ENCODE measurements at places on chromosomes 2 and 18.

DNA sequence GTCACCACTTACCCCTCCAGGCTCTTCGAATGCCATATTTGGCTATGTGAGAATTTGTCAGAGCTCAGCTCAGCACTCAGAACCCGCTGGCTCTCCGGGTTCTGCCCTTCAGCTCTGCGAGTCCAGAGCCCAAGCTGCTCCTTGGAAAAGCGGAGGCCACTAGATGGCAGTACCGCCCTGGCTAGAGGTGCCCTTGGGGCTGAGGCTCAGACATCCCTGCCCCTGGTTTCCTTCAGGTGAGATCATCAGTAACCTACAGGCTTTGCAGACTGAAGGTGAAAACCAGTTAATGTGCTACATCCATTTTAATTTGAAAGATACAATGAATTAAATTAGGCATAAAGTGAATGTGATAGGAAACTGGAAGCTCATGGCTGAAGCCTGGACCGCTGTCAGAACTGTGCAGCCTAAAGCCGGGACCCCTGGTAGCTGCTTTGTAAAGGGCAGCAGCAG is 285.6 kb downstream of the AGAP1 start:
- peak; percentile 63 for DNase-seq

- DNase-seq: no peak
Measured at GRCh38 chr2:46326231-46326980, 29.2 kb downstream of the EPAS1 start.

GRCh38 chr2:208799397-208799796 is 392.8 kb downstream of the PTH2R start:
- no peak for DNase-seq

DNA sequence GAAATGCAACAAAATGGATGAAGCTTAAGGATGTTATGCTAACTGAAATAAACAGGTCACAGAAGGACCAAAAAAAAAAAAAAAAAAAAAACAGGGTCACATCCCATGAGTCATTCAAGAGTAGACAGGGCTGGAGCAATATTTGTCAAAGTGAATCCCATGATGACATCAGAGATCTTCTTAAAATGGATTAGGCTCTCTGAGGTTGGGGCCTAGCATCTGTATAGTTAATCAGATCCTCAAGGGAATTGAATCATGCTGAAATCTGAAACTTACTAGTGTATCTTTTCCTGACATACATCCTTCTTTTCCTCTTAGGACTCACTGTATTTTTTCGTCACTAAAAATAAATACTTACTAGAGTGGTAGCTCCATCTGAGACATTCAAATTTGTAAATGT is 380.6 kb upstream of the NXPH2 start:
- no peak for DNase-seq

DNA sequence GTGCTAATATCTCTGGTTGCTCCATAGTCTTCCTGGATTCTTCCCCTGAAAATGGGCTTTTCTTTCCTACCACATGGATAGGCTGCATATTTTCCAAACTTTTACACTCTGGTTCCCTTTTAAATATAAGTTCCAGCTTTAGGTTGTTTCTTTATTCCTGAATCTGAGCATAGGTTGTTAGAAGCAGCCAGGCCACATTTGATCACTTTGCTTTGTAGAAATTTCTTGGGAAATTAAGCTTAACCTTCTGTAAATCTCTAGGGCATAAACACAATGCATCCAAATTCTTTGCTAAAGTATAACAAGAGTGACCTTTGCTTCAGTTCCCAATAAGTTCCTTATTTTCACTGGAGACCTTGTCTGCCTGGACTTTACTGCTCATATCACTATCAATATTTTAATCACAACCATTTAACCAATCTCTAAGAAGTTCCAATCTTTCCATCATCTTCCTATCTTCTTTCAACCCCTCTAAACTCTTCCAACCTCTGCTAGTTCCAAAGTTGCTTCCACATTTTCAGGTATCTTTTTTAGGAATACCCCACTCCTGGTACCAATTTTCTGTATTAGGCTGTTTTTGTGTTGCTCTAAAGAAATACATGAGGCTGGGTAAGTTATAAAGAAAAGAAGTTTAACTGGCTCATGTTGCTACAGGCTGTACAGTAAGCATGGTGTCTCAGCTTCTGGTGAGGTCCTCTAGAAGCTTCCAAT is 389.6 kb upstream of the HS6ST1 start:
- DNase-seq: no peak

DNA sequence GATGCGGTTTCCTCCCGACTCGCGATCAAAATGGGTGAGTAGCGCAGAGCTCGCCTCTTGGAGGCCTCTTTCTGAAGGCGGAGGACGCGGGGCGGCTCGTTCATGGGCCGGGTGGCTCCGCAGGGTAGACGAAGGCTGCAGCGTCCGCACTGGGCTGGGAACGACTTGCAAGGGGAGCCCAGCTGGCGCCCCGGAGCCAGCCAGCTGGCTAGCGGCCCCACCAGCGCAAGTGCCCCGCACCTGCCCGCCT is 328 bp upstream of the PASK start:
- DNase-seq: no peak

- DNase-seq: no peak
Measured at GRCh38 chr18:36624451-36625167, 204.2 kb downstream of the TPGS2 start.

- no peak for DNase-seq
Measured at GRCh38 chr18:63017076-63017475, 301.7 kb downstream of the PHLPP1 start.

DNA sequence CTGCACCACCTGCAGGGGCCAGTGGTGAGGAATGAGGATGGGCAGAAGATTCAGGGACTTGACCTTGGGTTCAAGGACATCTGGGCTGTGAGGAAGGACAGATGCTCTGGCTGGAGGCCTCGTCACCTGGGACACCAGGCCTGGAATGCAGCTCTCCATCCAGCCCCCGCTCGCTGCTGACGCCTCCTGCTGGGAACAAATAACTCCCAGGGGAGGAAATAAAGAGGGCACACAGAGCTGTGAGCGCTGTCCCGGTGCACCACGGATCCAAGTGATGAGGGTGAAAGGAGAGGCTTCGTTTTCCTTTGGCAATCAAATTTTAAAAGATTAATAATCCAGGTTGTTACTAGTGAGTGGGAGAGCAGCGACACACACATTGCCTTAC is 368.0 kb upstream of the MYT1L start:
- DNase-seq: no peak

- DNase-seq: peak; percentile 37
Measured at GRCh38 chr2:21043744-21044532, at the start of gene APOB. Gene APOB, minus strand, starts transcription at chr2:21044073. Its CDS starts 128 bp downstream, at chr2:21043945.

- DNase-seq: no peak
Measured at GRCh38 chr2:105571445-105571987, 172.7 kb upstream of the FHL2 start.

- no peak for DNase-seq
Measured at GRCh38 chr18:74468547-74469061, 11.5 kb upstream of the DIPK1C start.

DNA sequence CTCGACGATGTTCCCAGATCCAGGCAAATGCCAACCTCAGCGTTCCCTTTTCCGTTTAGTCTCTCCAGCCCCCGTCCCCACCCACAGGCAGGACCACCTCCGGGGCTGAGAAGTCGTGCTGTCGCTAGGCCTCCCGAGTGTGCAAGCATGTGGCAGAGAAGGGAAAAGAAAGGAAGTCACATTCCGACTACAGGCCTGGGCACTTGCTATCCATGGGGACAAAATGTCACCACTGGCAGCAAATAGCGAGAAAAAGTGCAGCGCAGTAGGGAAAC is 420 bp downstream of the PIGN start:
- DNase-seq: no peak

DNA sequence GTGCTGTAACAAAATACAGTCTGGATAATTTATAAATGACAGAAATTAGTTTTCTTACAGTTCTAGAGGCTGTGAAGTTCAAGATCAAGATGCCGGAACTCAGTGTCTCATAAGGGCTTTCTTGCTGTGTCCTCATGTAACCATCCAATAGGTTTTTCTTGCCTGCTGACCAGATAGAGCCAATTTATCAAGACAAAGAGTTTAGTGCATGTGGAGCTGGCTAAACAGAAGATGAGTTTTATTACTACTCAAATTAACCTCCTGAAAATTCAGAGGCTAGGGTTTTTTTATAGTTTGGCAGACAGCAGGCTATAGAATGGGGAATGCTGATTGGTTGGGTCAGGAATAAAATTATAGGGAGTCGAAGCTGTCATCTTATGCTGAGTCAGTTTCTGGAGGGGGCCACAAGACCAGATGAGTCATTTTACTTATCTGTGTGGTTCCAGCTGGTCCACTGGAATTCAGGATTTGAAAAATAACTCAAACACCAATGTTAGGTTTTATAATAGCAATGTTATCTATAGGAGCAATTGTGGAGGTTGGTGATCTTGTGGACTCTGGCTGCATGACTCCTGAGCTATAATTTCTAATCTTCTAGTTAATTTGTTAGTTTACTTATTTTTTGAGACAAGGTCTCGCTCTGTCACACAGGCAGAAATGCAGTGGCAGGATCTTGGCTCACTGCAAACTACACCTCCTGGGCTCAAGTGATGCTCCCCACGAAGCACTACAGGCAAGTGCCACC is 3.2 kb upstream of the PDK1 start:
- DNase-seq: no peak

- DNase-seq: no peak
Measured at GRCh38 chr2:207135340-207135739, 30.4 kb downstream of the KLF7 start.

GRCh38 chr18:45121146-45121545 is 440.5 kb downstream of the SETBP1 start:
- no peak for DNase-seq

DNA sequence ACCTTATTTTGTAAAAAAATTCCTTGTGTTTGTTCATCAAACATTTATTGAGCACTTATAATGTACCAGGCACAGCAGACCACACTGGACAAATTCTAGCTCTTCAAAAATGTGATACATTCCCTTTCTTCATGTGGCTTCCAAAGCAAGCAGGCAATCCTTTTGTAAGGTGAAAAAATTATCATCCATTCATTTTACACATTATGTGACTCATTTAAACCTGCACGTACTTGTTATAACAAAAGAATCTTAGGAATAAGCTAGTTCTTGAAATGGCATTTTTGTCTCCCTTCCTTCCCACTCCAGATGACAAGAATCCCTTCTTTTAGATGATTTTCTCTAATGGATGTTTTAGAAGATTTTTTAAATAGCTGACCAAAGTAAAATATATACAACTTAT is 104.6 kb downstream of the KLF7 start:
- no peak for DNase-seq

DNA sequence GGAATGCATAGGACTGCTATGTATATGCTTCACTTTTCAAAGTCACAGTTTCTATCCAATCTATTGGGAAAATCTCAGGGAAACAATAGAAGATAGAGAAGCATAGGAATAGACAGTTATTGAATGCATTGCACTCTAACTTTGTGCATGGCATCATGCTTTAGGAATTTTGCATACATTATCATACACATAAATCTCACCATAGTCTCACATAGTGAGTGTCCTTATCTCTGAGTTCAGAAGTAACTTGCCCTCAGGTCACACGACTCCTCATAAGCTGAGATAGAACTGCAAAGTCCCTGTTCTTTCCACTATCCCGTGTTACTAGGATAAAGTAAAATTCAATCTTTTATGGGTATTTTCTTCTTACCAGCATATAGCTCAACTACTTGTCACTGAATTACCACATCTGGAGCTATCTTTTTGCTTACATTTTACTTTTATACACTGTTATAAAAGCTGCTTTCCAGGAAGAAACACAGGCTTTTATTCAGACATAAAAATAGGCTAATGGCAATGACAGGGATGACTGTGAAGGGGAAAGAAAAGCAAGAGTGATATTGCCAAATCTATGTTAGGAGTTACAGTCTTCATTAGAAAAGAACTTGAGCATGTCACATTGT is 666.9 kb downstream of the XIRP2 start:
- DNase-seq: no peak

- no peak for DNase-seq
Measured at GRCh38 chr2:133326652-133327397, 241.4 kb downstream of the NCKAP5 start.

DNA sequence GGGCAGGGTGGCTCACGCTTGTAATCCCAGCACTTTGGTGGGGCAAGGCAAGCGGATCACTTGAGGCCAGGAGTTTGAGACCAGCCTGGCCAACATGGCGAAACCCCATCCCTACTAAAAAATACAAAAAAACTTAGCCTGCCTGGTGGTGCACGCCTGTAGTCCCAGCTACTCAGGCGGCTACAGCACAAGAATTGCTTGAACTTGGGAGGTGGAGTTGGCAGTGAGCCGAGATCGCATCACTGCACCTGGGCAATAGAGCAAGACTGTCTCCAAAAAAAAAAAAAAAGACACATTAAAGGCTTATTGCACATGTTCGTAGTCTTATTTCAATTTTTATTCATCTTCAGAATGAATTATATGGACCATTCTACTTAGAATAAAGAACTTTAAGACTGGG is 110.2 kb downstream of the BMPR2 start:
- no peak for DNase-seq

GRCh38 chr2:211944572-211944971 is 594.0 kb downstream of the ERBB4 start:
- DNase-seq: no peak

DNA sequence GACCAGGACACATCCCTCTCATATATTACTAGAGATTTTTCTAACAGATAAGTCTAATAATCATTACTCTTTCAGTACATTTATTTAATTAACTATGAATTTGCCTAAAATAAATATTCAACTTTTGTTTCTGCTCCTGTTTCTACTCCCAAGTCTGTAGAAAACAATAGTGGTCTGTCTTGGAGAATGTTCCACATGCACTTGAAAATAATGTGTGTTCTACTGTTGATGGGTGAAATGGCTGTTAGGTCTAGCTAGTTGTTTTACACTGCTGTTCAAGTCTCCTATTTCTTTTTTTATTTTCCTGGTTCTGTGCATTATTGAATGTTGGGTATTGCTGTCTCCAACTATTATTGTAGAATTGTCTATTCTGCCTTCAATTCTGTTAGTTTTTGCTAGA is 47.2 kb downstream of the SPOPL start:
- DNase-seq: no peak

- peak; percentile 58 for DNase-seq
Measured at GRCh38 chr2:230956827-230957755, 32.0 kb upstream of the GPR55 start.

GRCh38 chr2:230700447-230700846 is 12.2 kb upstream of the CAB39 start:
- DNase-seq: no peak

DNA sequence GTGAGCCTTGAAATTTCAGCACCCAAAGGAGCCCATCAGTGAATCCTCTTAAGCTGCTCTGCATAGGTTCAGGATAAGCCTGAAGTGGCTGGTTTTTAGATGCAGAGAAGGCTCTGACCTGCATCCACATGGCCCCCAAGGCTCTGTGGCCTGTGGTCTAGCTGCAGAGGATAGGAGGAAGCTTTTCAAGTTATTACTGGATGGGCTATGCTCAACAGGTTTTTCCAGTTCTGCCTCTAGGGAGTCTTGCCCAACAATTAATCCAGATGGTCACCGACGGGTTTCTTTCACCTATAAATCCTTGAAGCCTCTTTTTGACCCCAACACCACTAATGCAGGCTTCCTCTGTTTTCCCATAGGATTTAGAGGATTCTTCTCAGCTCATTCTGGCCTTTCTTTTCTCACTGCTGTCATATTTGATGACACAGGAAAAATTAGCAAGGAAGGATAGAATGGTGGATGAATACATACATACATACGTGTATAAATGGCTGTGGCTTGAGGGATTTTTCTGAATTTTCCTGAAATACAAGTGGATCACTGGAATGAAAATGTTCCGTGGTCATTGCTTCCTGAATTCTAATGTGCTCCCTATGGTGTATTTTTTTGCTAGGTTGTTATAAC is 52.2 kb upstream of the BCL2L11 start:
- no peak for DNase-seq

All from left hindlimb (tissue), 1 donor.